ENCODE measurements at places on chromosomes 16 and 17.
A peak's percentile ranks its signal among the peaks of the same experiment; 100 is the strongest.

- peak; percentile 14 for DNase-seq
These were observed 264.3 kb upstream of the CACNG5 start for GRCh38 chr17:66570447-66571195.

DNA sequence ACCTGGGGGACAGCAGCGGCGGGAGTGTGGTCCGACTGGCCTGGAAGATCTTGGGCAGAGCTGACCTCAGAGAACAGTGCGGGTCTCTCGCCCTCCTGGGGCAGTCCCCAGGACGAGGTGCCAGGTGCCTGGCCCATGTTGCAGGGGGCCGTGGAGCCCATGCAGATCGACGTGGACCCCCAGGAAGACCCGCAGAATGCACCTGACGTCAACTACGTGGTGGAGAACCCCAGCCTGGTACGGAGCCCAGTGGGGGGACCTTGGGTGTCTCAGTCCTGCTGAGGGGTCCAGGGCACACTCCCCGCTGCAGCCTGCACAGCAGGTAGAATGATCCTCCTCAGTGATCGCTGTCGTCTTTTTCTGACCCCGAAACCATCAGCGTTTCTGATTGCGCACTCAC lies 1.4 kb downstream of the GPS1 start:
- no peak for DNase-seq

DNA sequence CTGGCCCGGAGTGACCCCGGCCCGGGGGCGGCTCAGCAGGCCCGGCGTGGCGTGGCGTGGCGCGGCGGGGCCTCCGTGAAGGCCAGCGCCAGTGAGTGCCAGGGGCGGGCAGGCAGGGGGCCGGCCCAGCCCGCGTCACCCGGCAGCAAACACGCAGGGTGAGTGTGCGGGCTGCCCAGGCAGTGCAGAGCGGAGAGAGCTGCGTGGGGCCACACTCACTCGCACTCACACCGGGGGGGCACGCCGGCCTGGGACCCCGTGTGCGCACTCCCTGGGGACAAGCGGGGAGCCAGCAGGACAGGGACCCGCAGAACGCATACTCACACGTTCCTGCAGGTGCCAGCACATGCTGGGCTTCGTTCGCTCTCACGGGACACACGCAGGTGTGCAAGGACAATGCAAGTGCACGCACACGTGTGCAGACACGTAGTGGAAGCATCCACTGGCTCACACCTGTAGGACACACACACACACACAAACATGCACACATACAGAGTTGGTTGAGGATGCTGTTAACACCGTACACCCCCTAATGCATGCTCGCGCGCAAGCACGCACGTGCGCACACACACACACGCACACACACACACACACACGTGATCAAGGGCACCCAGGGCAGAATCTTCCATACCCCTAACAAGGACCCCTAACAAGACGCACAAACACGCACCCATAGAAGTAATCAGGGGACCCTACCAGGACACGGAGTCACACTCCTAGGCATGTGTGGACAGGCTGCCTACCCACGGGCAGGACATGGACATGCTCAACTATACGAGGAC lies 7.7 kb downstream of the USP6 start:
- DNase-seq, result no peak

- DNase-seq, result no peak
These were observed 41.6 kb upstream of the IRF8 start for GRCh38 chr16:85857406-85857805.

DNA sequence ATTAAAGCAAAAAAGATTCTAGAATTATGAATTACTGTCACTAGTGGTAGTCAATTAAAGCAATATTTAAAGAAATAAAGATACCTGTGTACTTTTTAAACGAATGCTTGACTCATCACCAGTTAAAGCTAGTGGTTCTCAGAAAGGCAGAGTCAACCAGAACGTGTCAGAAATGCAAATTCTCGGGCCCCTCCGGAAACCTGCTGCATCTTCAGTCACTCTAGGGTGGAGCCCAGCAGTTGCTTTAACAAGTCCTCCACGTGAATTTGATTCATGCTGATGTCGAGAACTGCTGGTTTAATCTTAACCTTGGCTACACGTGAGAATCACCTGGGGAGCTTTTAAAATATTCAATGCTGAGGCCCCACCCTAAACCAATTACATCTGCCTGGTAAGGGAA lies 169.8 kb upstream of the SDK2 start:
- no peak for DNase-seq

GRCh38 chr17:60321336-60322055 lies 70.4 kb downstream of the USP32 start:
- DNase-seq, result no peak

DNA sequence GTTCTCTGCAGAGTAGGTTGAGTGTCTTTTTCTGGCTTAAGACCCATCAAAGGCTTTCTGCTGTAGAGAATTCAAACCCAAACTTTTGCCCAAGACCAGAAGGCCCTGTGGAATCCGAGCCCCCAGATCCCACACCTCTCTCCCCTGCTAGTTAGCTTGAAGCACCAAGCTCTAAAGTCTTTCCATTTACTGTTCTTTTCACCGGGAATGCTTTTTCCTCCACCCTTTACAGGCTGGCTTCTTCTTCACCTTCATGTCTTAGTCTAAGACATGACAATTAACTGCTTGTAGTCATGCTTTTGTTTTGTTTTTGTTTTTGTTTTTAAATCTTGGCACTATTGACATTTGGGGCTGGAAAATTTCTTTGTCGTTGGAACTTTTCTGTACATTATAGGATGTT lies 15.5 kb downstream of the HSD17B2 start:
- DNase-seq, result no peak

DNA sequence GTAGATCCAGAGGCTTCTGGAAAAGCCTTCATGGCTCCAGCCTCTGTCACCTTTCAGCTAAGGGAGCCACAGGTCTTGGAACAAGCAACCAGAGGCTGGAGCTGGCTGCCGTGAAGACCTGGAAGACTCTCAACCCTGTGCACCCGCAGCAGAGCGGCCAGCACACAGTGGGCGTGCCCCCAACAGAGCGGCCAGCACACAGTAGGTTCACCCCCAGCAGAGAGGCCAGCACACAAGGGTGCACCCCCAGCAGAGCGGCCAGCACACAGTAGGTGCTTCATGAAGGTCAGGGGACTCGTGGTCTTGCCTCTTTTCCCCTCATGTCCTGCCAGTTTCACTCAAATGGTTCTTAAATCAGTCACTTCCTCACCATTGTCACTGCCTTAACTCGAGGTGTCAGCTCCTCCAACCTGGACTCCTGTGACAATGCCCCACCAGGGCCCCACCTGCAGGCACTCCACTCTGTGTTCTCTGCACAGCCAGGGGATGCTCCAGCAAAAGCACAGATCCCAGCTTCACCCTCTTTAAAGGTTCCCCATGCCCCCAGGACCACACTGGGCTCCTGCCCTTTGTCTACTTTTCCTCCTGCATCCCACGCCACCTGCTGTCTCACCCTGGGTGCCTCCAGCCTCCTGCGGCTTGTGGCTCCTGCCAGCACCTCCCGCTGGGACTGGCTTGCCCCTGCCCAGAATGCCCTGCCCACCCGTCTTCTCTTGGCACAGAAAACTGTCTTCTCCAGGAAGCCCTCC lies 42.4 kb upstream of the DOC2B start:
- no peak for DNase-seq

GRCh38 chr16:11909653-11910545 lies 5.9 kb downstream of the GSPT1 start:
- peak; percentile 11 for DNase-seq

DNA sequence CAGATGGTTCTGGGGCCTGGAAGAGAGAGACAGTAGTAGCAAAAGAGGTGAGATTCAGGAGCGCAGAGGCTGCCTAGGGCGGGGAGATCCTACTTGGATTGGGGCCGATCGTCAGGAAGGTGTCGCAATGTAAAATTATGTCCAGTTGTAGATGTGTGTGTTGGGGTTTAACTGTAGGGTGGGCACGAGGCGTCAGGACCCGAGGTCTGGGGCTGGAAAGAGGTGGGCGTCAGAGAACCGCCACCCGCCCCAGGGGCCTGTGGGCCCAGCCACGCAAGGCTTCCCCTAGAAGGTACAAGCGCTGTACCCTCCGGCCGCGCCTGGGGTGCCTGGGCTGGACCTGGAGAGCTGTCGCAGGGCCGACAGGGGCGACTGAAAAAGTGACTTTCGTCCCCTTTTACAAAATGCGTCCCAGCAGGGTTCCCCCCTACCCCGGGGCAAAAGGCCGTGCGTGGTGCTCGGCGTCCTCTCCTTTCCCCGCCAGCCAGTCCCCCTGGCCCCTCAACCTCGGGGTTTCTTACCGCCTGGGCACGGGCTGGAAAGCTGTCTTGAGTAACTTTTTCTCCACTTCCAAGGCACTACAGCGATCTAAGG lies 2.8 kb downstream of the IRX3 start:
- no peak for DNase-seq

DNA sequence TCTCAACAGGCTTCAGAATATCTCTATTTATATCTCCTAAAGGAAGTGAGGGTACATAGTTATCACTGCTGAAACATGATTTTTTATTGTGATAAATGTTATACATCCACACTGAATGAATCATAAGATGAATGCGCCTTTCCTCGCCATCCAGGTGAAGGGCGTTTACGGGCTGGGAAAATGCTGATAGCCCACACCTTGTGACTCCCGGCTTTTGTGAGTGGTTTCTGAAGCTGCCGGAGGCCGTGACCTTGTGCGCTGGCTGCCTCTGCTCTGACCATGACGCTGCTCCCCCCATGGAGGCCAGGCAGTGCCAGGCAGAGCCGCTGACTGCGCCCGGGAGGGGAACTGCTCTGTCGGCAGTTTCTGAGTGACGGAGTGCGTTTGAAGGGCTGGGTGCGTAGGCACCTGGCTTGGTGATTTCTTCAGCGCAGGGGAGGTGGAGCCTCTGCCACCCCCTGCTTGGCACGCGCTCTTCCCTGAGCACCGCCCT lies 97.2 kb downstream of the RAP1GAP2 start:
- no peak for DNase-seq

DNA sequence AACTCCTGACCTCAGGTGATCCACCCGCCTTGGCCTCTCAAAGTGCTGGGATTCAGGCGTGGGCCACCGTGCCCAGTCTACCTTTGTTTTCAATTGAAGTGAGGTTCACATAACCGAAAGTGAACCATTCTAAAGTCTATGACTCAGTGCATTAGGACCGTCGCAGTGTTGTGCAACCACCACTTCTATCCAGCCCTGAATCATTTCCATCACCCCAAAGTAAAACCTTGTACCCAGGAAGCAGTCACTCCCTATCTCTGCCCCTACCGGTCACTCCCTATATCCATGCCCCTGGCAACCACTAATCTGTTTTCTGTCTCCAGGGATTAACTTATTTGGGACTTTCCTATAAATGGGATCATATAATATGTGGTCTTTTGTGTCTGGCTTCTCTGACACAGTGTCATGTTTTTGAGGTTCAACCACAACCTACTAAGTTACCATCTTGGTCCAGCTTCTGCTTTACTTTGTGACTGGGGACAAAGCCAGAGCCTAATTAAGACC lies 28.3 kb upstream of the CDC42EP4 start:
- DNase-seq, result peak; percentile 98

GRCh38 chr16:53982631-53983042 lies 278.7 kb downstream of the FTO start:
- no peak for DNase-seq

DNA sequence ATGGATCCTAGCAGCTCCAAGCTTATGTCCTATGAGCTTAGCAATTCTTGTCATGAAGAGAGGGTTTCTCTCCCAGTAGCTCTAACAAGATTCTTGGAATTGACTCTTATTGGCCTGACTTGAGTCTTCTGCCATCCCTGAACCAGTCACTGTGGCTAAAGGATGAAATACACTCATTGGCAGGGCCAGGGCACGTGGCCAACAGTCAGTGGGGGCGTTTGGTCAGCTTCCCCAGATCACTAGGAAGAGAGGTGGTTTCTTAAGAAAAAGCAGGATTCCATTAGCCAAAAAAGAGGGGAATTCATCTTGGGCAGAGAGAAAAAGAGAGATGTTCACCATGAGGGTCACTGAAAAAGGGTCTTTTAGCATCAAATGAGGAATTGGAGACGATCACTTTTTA lies 363.2 kb downstream of the SNX29 start:
- no peak for DNase-seq
